ENCODE measurements at places on chromosomes 1 and 21.

- no peak for DNase-seq
Observed at GRCh38 chr1:116760487-116760886, 6.3 kb downstream of the CD2 start.

GRCh38 chr1:79827446-79827845 is 820.9 kb upstream of the ADGRL4 start:
- no peak for DNase-seq

- DNase-seq: no peak
Observed at GRCh38 chr1:2400950-2401649, 9.5 kb downstream of the RER1 start.

DNA sequence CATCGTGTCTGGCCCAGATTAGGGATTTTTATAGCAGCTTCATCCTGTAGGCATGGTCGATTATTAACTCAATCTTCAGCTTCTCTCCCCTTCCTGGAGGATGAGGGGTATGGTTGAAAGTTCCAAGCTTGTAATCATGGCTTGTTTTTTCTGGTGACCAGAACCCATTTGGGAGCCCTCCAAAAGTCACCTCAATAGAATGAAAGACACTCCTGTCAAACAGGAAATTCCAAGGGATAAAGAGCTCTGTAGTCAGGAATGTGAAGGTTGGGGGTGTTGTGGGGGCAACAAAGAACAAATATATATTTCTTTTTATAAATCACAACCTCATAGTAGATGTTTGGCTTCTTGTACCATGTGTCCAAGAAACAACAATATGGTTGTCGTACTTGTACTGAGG is 212.7 kb upstream of the ESRRG start:
- no peak for DNase-seq

GRCh38 chr1:219041818-219042217 is 131.9 kb upstream of the LYPLAL1 start:
- no peak for DNase-seq

- DNase-seq: no peak
Observed at GRCh38 chr1:6025269-6026094, 20.2 kb upstream of the KCNAB2 start.

- DNase-seq: no peak
Observed at GRCh38 chr1:23118407-23118806, 50.2 kb downstream of the LUZP1 start.

DNA sequence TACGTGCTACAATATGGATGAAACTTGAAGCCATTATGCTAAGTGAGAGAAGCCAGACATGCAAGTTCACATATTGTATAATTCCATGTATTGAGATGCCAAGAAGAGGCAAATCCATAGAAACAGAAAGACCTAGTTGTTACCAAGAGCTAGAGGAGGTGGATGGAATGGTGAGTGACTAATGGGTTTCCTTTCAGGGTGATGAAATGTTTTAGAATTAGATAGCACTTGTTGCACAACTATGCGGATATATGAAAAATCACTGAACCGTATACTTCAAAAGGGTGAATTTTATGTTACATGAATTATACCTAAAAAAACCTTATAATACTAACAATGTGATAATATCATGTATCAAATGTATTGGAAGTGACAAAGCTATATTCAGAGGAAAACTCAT is 18.1 kb downstream of the EPHA10 start:
- no peak for DNase-seq

DNA sequence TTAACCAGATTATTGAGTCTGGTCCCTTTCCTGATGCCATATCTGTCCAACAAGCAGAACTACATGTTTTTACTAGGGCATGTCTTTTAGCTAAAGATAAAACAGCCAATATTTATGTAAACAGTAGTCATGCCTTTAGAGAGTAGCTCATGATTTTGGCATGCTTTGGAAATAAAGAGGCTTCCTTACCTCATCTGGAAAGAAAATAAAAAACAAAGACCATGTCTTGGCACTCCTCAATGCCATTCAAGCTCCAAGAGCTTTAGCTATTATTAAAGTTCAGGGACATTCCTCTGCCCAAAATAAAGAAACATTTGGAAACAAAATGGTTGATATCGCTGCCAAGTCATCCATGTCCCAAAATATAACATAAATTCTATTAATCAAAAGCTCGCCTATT is 202.4 kb downstream of the URB2 start:
- DNase-seq: no peak

DNA sequence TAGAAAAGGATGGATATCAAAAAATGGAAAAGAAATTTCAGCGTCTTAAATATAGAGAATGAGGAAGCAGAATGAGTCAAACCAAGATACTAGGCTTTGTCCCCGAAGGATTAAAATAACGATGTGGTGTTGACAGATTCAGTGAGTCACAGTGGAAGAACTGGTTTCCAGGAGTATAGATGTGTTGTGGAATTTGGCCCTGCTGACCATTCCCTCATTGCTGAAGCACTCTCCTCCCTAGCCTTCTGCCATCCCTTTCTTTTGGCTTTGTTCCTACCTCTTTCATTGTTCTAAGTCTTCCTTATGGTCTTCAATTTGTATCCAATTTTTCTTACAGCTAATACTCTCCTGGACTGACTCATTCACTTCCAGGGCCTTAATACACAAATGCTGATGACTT is 23.1 kb upstream of the USP25 start:
- DNase-seq: peak; percentile 75

DNA sequence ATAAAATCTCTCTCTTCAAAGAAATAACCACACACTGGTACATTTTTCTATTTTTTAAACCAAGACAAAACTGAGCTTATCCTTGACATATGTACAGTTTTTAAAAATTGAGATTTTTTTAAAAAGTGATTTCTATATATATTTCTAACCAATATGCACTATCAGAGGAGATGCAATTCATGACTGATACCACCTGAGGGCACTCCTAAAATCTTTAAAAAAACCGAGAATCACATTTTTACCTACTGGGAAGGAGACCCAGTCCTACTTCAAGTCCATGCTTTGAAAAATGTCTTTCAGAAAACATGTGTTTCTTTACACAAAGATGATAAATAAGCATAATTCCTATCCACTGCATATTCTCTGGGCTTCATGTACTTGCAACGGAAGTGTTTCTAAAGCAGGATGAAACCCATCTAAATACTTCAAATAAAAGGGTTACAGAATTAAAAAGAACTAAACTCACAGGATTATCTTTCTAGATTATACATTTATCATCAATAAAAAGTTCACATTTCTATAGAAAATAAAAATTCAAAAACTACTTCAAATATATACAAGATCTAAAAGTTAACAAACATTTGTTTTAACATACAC is 98.6 kb downstream of the ENAH start:
- DNase-seq: no peak

GRCh38 chr1:53115403-53116306 is 26.8 kb downstream of the SLC1A7 start:
- no peak for DNase-seq

GRCh38 chr1:190289897-190290296 is 187.8 kb downstream of the BRINP3 start:
- no peak for DNase-seq

- DNase-seq: no peak
Observed at GRCh38 chr1:107776900-107777663, 187.9 kb downstream of the VAV3 start.

DNA sequence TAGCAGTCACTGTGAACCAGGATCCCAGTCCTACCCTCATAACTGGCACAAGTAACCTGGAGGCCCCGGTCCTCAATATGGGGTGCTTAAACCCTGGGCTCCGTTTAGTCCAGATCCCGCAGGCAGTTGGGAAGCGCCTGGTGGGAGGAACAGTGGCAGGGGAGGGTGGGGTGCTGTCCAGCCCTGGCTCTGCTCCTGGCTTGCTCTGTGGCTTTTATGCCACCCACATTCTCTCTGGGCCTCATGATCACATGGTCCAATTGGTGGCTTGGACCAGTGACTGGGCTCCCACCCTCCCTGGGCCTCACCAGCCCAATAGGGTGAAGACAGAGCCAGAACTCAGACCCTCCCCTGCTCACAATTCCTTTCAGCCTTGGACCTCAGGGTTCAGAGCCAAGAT is 2.9 kb downstream of the CD164L2 start:
- no peak for DNase-seq

DNA sequence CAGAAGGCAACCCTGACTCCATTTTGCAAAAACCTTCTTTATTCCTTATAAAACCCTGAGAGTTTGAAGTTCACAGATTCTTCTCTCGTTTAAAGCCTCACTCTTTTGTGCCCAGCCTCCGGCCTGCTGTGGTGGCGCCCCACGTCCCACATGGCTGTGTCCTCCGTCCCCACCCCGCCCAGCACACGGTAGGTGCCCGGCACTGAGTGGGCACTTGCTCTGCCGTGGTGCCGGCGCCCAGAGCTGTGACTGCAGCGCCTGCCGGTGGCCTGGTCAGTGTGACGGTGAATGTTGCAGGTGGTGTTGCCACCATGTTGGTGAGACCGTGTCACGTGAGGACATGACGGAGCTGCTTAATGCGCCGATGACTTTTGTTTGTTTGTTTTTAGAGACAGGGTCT is 9.4 kb downstream of the ATAD3A start:
- DNase-seq: no peak

DNA sequence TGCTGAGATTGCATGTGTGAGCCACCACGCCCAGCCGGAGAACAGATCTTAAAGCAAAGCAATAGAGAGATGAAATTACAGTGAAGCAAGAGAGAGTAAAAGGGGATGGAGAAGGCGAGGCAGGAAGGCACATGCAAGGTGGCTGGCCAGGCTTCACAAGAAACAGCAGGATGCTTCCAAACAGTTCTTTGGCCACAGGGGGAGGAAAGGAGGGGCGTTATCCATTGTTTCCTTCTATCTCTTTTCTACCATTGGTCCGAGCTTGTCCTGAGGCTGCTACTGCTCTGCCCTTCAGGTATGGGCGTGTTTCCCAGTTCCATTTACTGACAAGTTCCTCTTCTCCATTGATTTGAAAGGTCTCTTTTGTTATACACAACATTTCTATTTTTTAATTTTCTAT is 33.7 kb upstream of the PARP1 start:
- DNase-seq: no peak

GRCh38 chr1:63973005-63973419 is 199.2 kb downstream of the ROR1 start:
- DNase-seq: no peak

GRCh38 chr1:3096345-3096744 is 27.3 kb downstream of the PRDM16 start:
- DNase-seq: no peak

DNA sequence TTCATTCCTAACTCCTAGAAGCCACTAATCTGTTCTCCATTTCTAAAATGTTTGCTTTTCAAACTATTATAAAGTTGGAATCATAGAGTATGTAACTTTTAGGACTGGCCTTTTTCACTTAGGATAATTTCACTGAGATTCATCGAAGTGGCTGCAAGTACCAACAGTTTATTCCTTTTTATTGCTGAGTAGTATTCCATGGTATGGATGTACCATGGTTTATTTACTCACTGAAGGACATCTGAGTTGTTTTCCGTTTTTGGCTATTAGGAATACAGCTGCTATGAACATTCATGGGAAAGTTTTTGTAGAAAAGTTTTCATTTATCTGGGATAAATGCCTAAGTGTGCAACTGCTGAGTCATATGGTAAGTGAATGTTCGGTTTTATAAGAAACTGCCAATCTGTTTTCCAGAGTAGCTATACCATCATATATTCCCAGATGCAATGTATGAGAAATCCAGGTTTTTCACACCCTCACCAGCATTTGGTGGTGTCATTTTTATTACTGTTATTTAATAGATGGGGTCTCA is 66.3 kb downstream of the SLC27A3 start:
- no peak for DNase-seq

DNA sequence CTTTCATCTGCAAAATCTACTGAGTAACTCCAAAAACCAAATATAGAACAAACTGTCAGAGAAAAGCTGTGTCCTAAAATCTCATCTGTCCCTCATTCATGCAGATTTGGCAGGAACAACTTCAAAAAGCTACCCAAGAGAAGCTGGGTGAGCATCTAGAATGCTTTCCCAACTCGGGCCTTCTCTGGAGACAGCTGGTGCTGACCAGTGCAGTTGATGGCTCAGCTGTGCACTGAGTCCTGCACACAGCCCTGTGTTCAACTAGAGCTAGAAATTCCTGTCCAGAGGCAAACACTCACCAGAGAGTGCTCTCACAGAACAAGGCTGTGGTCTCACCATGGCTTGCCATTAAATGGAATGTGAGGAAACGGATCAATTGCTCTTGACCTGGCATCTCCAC is 202.8 kb downstream of the ASTN1 start:
- no peak for DNase-seq
